ENCODE measurements at places on chromosomes 1 and 21. TPM values are rescaled to one million over a fixed set of nuclear protein-coding genes. Genes with fewer than 3 reads are reported as not detected.

Gene TP73
- 1.4 TPM for total RNA-seq

Gene FCGR2B
- total RNA-seq, result not detected

Gene CADM3
- not detected for total RNA-seq

Gene CD1B
- not detected for total RNA-seq

Gene MRAP
- total RNA-seq, result not detected

Gene CCDC181
- not detected for total RNA-seq

Gene TAS1R1
- not detected for total RNA-seq

Gene NEK2
- total RNA-seq, result 26.1 TPM

Gene TRIM67
- total RNA-seq, result not detected

Gene HTR6
- total RNA-seq, result not detected

Gene BEND5
- total RNA-seq, result 2.3 TPM

Gene ANXA9
- not detected for total RNA-seq

Gene LCE1A
- total RNA-seq, result not detected
